ENCODE measurements at places on chromosomes 11 and 22.

GRCh38 chr11:57082125-57082524, 93.4 kb downstream of the OR5AK2 start:
- DNase-seq = no peak

DNA sequence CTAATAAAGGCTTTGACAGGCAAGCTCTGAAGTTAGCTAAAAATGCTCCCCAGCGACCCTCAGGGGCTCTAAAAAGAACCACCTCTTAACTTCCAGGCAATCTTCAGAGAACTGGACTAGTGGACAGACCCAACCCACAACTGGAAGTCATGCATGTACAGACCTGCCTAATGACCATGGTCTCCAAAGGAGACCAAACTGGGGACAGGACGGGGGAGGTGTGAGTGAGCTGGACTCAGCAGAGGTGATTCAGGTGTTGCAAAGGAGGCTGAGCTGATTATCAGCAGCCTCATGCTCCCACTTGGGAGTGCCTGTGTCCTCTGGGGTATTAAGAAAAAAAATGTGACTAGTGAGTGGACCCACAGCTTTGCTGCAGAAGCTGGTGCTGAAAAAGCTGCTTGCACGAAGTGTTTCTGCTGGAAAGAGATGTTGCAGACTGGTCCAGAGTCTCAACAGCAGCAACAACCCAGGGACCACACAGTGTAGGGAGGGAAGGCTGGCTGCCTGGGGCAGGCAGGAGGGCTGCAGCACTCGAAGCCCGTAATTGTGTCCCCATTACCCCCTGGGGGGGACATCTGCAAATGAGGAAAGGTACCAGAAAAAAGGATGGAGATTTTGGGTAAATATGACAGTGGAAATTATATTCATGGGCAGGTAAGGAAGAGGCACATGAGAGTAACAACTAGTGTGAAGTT, 35.3 kb downstream of the PITPNB start:
- no peak for DNase-seq

DNA sequence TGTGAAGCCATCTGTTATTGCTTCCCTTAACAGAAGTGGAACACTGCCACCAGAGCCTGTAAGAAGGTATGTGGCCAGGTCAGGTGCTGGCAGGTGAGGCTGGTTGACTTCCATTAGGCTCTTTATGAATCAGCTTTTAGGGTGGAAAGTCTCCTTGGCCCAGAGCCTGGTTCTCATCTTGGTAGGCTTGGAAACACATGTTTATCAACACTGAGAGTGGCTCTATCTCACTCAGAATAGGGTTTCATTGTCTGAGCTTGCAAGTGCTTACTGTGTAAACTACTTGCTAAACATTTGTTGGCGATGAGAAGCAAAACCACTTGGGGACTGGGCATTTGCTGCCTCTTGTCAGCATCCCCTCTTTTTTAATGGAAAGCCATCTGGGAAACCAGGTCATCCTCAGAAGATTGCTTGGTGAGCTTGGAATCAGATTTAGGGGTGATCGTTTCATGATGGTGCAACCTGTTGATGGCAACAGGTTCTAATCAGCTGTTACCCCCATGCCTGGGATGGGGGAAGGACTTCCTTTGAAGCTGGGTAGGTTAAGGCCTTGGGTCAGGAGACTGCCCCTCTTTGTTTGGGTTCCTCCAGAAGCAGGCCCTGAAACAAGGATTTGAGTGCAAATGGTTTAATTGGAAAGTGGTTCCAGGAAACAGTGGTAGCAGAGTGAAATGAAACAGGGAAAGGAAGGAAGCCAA, 75.0 kb upstream of the AMPD3 start:
- no peak for DNase-seq

GRCh38 chr11:122709039-122709760, 53.7 kb downstream of the UBASH3B start:
- DNase-seq = no peak

- DNase-seq = no peak
Measured at GRCh38 chr11:126857860-126858808, 142.4 kb downstream of the KIRREL3 start.

DNA sequence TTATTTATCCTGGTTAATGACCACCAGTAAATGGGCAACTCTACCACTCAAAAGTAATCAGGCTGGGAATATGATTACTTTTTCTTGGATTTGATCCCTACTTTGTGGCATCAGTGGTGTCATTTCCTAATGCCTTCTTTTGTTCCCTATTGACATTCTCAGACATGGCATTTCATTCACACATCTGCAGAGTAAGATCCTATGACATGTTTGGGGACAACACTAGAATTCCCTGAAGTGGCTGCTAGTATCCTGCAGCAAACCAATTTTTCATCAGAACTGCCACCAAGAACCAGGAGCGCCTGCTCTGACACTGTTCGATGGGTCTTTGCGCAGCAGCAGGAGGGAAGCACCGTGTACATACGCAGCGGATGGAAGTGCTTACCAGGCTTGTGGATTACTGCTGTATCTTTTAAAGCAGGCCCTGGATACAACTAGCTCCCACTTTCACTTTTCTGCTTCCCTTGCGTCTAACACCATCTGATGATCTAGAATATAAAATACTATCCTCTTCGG, 97.7 kb downstream of the LARGE2 start:
- DNase-seq = no peak

DNA sequence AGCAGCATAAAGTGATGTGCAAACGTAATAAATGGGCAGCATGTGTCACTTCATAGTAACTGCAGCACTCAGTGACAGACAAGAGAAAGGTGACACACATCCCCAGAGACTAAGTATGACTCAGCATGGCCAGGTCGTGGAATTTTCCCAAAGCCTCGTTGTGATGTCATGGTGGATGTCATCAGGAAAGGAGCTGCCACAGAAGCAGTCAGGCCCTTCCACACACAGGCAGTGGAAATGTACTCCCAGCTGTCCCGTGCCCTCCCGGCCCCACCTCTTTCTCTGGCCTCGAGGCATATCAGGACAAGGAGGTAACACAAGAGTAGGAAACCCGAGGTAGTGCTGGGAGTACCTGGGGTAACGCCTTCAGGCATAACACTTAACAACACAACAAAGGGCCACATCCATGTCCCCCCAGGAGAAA, 8.1 kb downstream of the PC start:
- no peak for DNase-seq

- DNase-seq = no peak
Measured at GRCh38 chr11:86637988-86638387, 34.4 kb downstream of the ME3 start.

DNA sequence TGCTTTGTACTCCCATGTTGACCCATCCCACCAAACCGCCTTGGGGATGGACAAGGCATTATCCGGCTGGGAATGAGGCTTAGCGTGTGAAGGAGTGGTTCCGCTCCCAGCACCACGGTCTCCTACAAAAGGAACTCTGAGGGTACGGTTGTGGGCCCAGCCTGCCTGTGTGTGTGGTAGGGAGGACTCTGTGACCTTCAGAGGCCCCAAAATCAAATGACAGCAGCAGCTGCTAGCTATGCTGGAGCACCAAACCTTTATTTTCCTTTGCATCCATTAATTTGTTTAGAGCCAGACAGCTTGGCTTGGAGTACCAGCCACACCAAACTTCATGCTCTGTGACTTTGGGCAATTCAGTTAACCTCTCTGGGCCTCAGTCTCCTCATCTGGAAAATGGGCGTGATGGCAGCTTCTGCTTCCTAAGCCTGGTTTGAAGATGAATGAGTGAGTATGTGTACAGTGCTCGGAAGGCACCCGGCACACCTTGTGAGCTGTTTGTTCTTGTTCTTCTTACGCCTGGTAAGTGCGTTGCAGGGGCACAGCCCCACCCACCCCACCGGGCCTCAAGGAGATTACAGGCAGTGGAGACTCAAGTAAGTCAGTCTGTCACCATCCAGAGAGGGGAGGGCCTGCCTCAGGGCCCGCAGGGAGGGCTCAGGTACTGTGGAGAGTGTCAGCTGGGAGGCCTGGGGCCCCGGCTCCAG, 25.3 kb downstream of the MB start:
- no peak for DNase-seq

DNA sequence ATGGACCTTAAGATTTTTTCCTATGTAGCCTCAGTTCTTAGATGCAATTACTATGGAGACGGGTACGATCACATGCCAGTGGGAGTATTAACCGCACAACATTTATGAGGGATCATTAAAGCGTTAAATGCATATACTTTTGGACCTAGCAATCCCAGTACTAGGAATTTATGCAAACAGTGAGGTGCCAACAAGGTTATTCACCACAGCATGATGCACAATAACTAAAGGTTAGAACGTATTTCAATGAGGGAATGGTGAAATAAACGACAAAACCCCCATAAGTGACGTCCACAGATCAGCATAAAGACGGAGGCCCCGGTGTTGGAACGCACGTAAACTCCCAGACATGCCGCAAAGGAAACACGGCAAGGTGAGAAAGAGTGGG, 539 bp downstream of the SIRT3 start:
- DNase-seq = no peak

- no peak for DNase-seq
Measured at GRCh38 chr11:124732230-124732629, 7.5 kb upstream of the NRGN start.

- no peak for DNase-seq
Measured at GRCh38 chr11:112977755-112978154, 16.5 kb downstream of the NCAM1 start.

GRCh38 chr11:80502511-80502910, 1061.7 kb upstream of the TENM4 start:
- DNase-seq = peak; percentile 4

DNA sequence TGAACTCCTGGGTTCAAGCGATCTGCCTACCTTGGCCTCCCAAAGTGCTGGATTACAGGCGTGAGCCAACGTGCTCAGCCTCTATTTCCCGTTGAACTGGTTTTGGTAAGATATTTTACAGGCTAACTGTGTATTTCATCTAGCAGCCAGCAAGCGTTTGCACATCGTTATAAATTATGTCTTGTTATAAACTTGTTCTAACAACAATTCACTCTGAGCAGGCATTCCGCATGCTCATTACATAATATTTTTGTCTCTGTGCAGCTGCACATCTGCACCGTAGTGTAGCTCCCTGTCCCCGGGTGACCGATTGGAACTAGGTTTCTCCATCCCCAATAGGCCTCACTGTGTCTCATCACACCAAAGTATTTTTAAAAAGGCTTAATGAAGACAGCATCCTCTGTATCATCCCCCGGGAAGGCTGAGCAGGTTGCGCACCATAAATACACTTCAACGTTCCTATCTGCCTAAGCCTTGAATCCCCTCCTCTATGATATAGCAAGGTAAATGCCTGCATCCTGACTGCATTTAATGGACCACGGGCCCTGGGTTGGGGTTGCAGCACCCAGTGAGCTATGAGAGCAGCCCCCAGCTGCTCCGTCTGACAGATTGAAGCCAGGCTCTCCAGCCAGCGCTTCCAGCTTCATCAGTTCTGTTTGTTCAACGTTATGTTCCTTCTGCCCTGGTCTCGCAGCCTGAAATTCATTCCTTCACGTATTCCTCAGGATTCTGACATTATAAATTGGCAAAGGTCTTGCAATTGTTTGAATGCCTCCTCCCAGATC, 47.7 kb downstream of the TST start:
- DNase-seq = no peak

DNA sequence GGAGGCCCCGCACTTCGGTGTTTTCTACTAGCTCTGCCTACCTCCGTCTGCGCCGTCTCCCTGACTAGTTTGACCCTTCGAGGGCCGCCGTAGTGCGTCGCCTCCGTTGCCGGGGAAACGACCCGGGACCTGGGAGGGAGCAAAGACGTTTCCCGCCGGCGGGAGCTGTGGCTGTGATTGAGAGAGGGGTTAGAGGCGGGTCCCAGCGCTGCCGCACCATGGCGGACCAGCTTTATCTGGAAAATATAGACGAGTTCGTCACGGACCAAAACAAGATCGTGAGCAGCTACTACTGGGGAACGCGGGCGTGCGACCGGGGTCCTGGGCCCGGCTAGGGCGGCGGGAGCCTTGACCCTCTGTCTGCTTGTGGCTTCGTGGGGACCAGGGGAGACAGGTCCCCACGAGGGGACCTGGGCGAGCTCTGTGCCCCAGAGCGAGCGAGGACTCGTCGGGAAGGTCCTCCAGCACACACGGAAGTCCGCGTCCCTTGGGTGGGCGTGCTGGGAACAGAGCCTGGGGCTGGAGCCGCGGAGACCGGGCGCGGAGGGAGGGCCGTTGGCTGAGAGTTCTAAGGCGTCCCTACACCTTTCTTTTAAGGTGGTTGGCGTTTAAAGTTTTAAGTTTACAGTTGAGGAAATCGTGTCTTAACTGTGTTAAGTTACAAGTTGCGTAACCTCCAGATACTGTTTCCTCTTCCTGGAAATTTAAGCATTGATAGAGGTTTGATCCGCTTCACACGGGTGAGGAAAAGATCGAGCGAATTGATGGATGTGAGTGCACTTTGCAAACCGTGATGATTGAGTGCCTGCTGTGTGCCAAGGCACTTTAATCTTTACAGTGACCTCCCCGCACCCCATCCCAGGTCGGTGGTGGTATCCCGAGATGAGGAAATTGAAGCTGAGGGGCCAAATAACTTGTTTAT, at the start of gene POLD3:
POLD3 (plus strand) TSS at position 142 of the 922 bp plus-strand sequence; CDS start at position 219, 77 bp downstream.
- DNase-seq = peak; percentile 71

DNA sequence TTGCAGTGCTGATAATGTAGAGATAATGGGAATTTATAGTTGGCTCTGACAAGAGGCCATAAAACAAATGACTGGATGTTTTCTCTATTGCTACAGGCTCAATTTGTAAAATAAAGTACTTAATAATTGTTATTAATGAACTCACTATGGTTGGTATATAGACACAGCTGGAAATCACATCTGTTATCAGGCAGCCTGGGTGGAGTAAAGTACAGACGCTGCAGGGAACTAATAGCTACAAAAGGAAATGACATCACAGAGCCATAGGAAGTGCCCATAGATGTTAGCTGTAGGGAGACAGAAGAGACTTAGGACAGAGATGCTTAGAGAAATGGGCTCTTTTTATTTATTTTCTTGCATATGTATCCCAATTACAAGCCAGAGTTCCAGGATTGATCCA, 81.0 kb upstream of the SNX19 start:
- DNase-seq = no peak

DNA sequence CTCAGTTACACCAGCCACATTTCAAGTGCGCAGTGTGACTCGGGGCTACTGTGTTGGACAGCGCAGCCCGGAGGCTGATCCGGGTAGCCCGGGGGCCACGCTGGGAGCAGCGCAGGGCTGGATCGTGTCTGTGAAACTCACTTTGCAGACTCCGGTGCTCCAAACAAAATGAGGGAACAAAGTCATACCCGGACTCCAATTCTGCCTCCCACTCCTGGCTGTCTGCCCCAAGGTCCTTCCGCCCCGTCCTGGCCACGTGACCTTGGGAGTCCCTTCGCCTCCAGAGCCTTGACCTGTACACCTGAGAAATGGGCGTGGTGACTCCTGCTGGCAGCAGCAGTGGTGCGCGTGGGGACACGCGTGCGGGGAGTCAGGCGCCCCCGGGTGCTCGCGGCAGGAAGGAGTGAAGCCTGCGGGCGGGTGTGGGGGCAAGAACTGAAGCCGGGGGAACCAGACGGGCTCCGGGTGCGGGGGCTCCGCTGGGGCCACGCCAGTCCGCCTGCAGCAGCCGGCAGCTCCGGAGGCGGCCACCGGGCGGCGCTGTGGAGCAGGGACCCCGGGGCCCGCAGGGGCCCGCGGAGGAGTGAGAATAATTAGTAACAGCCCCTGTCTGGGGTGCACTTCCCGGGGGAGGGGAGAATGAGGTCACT, 42.4 kb downstream of the KCNJ4 start:
- no peak for DNase-seq
